CD4-positive, alpha-beta T cell treated with Interleukin-4 for 1 hour (primary cell): ENCODE measurements at places on chromosomes 1 and 21.

DNA sequence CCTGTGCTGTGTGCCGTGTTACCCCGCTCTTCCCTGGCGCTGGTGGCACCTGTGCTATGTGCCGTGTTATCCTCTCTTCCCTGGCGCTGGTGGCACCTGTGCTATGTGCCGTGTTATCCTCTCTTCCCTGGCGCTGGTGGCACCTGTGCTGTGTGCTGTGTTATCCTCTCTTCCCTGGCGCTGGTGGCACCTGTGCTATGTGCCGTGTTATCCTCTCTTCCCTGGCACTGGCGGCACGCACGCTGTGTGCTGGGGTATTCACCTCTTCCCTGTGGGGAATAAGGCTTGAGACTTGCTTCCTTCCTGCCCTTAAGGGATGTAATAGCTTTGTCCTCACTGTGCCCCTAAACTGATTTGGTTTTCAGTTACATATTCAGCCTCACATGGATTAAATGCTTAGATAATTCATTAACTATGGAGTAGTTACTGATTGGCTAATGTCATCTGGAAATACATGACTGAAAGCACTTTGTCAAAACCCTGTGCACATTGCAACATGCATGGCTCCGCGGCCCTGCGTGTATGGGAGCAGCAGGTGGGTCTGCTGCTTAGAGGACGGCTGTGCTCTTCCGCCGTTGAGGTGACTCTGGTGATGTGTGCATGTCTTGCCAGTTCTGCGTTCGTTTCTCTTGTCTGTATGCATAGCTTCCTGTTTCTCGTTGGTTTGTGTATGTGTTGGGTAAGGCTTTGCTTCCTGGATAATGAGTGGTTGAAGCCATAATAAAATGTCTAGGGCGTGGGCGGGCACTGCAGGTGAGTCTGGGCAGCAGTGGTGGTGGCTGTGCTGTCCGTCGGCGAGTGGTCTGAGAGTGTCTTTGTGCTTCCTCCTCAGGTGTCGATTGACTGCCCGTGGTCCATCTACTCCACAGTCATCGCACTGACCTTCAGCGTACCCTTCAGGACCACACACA, 17.9 kb upstream of the PWP2 start:
- DNase-seq: peak; percentile 68

DNA sequence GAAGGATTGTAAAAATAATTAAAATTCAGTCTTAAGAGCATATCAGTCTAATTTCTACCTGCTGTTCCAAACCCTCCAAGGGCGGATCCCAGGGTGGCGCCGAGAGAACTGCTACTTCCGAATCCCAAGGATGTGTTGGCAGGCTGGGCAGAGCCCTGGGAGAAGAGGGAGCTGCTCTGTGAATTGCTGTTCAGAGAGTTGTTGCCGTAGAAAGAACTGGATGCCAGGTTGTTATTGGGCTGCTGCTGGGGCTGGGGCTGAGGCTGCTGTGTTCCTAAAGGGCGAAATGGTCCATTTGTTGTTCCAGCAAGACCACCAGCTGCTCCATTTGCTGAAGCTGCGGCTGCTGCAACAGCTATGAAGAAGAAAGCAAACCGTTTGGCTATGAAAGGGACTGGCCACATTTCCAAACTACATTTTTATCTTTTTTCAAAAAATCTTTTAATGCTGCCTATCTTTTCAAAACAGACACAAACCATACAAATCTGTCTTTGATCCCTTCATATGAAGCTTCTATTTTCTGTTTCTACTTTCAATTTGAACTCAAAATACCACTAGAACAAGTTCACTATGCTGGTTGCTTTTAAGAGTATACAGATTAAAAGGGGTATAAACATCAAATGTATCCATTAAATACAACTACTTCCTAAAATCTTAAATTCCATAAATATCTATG, 57.5 kb upstream of the SDC3 start:
- DNase-seq: no peak

DNA sequence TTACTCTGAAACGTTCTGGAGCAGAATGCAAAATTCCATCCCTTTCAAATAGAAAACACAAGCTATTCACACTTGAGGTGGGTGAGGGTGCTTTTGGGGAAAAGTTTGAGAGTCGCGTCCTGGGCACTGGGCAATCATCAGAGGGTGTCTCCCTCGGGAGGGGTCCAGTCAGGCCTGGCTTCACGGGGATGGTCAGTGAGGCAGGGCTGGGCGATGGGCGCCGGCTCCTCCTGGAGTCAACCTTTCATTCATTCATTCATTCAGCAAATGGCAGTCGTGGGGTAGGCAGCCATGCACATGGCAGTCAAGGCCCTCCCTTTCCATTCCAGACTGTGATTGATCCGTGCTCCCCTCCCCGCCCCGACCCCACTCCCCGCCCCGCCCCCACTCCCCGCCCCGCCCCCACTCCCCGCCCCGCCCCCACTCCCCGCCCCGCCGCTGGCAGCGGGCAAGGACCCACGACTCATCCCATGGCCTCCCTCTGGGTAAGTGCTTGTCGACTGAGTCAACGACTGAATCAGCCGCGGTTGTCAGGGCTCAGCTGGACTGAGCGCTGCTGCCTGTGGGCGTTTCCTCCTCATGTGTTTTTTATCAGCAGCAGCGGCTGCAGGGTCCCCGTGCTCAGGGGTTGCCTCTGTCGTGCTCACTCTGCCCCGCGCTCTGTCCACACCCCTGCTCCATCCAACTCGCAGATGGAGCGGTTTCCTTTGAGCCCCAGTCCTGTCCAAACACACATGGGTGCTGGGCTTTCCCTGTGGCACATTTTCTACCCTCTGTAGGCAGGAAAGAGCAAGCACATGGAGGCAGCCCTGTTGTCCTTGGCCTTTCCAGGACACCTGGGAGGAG, 12.5 kb upstream of the SPSB1 start:
- no peak for DNase-seq

DNA sequence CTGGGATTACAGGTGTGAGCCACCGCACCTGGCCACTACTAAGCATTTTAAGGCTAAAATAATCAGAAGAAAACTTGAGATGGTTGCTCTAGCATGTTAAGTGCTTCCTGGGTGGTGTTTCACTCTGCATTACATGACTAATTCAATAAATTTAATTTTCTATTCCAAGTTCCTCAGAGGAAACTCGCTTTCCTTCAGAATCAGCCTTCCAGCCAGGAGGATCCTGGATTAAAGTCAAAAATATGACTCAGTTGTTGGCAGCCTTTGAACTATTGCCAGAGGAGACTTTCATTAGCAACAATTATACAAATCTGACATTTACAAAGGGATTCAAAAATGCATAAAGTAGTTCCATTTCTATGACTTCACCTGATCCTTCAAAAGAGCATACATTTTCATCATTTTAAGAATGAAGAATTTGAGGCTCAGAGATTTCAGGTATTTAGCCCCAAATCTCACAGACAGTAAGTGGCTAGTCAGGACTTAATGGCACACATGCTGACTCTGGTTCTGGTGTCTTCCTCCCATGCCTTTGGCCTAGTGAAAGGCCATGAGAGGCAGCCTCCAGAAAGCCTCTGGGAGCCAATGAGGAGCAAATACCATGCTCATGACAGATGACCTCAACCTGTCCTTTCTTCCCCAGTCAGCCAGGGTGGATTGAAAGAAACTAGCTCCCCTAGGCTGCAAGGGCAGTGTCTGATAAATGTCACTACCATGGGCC, 115.7 kb downstream of the MAP3K21 start:
- no peak for DNase-seq

DNA sequence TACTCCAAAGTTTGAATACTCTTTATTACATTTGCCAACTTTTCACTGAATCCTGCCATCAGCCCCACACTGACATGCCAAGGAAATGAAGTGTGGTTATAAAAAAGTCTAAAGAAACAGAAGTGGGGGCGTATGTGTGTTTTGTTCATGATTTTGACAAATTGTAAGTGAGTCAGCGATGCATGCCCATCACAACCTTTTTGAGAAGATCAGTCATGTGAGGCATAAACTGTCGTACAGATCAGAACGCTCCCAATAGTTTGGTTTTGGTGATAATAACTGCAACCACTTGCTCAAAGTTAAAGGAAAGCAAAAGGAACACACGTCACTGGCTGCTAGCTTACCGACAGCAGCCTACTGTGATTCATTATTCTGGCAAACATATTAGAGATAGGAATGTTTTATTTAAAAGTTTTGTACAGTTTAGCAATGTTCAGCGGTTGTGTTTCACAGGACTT, 95.6 kb downstream of the RGS2 start:
- peak; percentile 23 for DNase-seq

- DNase-seq: no peak
These were observed 683.4 kb downstream of the PTPRC start for GRCh38 chr1:199322278-199322677.

DNA sequence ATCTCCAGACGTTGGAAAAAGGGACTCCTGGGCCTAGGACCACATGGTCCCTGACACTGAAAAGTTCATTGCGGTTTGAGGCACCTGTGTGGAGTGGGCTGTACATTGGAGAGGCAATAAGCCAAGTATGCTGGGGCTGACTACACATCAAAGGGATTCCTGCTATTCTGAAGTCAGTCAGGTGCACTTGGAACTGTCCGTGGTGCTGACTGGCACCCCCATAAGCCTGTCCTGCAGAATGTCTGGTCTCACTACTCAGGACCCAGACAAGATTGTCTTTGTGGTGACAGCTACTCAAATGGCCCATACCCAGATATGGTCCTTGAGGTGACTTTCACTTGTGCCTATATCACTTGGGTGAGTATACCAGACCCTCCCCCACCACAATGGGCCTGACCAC, 150.6 kb downstream of the RWDD3 start:
- no peak for DNase-seq

DNA sequence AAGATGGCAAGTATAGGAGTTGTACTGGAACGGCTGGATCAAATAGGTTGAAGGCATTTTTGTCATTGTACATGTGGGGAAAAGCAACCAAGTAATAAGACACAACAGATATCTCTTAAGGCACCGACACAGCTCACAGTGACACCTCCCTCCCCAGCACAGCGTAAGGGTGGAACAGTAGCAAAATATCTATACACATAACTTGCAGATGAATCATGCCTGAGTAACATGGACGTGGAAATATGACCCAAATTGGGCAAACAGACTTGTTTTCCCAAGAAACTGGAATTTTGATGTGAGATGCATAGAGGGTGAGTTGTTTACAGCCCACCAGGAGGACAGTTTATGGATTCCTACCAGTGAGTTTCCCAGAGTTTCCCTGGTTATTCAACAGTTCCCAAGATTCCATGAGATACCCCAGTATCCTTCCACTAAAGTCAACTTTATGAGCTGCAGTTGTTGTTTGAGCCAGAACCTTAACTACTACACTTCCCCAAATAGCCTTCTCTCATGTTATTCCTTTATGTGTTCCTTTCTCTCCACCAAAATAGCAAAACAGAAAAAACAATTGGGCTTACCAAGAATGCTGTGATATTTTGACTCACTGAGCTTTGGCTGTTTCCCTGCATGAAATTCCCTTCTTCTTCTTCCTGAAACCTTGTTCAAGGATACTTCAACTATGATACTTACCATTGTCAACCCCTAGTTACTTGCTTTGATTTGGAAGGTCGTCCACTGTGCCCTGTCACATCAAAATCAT, 7.1 kb upstream of the DR1 start:
- no peak for DNase-seq

DNA sequence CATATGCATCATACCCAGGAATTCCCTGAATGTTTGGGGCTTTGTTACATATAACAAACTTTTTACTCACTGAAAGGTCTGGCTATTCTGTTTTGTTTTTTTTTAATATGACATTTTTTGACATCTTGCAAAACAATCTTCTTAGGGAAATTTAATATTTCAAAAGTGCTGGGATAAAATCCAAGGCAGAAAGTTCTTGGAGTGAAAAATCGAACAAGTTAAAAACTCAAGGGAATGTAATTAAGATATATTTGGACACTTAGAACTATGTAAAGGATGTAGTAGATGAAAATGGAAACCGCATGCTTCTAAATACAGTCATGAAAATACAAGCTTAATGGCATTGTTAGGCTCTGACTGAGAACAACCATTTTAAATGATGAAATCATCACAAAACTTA, 8.6 kb downstream of the CHODL start:
- DNase-seq: no peak

- DNase-seq: no peak
These were observed 28.1 kb upstream of the BTG3 start for GRCh38 chr21:17640821-17641220.

DNA sequence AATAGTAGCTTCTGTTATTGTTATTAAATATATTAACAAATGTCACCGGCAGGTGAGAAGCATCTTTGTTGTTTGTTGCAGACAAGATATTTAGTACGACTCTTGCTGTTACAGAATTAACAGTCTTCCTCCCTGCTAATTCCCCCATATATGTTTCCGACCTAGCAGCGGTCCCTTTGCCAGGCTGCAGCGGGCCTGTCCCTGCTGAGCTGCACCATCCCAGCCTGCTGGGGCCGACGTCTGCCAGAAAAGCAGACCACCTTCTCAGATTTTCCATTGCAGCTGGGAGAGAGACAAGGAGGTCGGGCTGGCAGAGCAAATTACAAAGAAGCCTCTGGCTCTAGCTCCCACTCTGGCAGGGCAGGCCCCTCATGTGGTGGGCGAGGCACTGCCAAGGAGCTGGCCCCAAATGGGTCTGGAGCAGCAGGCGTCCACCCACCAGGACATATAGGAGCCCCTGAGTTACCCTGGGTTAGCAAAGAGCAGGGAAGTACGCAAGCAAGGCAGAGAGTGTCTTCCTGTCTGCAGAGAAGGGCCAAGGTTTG, 142.7 kb downstream of the FOXD2 start:
- no peak for DNase-seq

DNA sequence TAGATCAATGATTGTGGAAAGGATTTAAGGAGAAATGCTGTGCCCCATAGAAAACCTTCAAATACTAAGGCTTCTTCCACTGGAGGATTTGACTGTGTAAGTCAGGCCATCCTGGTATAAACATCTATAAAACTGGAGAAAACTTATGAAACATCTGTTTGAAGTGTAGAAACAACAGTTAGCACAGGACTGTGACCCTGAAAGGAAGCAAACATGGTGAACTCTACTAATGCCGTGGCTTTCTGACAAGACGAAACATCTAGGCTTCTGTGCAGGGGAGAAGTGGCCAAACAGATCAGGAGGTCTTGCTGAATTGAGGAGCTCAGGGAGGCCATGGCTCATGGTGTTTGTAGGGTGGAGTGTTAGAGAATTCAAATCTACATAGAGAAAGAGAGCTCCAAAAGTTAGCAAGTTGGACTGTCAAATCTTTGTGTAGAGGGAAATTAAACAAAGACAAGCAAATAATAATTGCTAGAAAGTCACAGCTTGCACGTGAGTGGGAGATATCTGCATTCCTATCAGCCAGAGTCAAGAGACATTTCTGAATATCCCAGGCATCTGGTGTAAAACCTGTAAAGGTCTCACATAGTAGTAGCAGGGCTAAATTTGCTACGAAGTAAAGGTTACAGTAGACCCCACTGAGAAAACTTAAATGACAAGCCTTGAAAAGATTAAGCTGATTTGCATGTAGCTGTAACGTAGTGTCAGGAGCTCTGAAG, 566.8 kb upstream of the B3GALT2 start:
- DNase-seq: no peak

- DNase-seq: no peak
These were observed 3.5 kb downstream of the PDE9A start for GRCh38 chr21:42656872-42657271.
